HFFc6 (cell line): ENCODE measurements at places on chromosomes 1 and 21. TPM values are rescaled to one million over a fixed set of nuclear protein-coding genes. Genes with fewer than 3 reads are reported as not detected.

Gene LRRC53
- not detected in 2 replicates for total RNA-seq

Gene DCST2
- 0.08 TPM in 1 of 3 replicates, not detected in the others for total RNA-seq

Gene TPM3
- total RNA-seq = 550 to 745 TPM (median 645 TPM) in 3 replicates

Gene MFSD2A
- 3.4 to 4.8 TPM (median 3.8 TPM) in 3 replicates for total RNA-seq

GRCh38 chr1:161130266-161130665 lies 2.2 kb downstream of the DEDD start:
- no peak for DNase-seq

- DNase-seq = no peak
Measured at GRCh38 chr1:9376430-9376829, 83.7 kb downstream of the SPSB1 start.

- no peak for DNase-seq
Measured at GRCh38 chr1:112926858-112927257, 29.1 kb downstream of the SLC16A1 start.

GRCh38 chr1:231357831-231358354 lies 19.8 kb downstream of the SPRTN start:
- DNase-seq = peak; percentile 77

GRCh38 chr1:173507205-173507846 lies 30.2 kb downstream of the PRDX6 start:
- peak; percentile 85 for DNase-seq

- no peak for DNase-seq
Measured at GRCh38 chr1:172774561-172774960, 115.7 kb downstream of the FASLG start.

DNA sequence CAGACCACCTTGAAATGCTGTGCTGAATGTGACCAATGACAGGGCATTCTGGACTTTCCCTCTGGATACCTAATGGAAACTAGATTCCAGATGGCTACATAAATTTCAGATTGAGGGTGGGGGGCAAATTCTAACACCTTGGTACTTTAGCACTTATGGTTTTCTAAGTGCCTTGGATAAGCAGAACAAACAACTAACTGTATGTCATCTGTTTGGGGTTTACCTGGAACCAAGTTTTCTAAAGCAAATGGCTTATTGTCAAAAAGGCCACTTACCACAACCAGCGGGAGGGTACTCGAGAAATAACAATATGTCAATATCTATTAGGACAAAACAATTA lies 39.1 kb downstream of the GPR3 start:
- DNase-seq = no peak

- no peak for DNase-seq
Measured at GRCh38 chr1:25874635-25875153, 814 bp downstream of the PAQR7 start.

GRCh38 chr1:232788235-232788872 lies 16.9 kb upstream of the MAP10 start:
- no peak for DNase-seq
